ENCODE measurements at places on chromosomes 1 and 21.

GRCh38 chr21:20943561-20943997 is 54.6 kb upstream of the NCAM2 start:
- no peak for DNase-seq

GRCh38 chr1:111621050-111621449 is 1.5 kb downstream of the RAP1A start:
- no peak for DNase-seq

GRCh38 chr1:114345930-114346479 is 165.0 kb downstream of the TRIM33 start:
- no peak for DNase-seq

GRCh38 chr1:85940656-85941306 is 215.8 kb downstream of the COL24A1 start:
- no peak for DNase-seq

- DNase-seq = peak; percentile 26
Measured at GRCh38 chr1:156623946-156624813, 5.0 kb downstream of the HAPLN2 start.

- DNase-seq = no peak
Measured at GRCh38 chr1:35030756-35031446, 844 bp downstream of the ZMYM6 start.

GRCh38 chr1:229479660-229480399 is 28.3 kb downstream of the NUP133 start:
- no peak for DNase-seq

DNA sequence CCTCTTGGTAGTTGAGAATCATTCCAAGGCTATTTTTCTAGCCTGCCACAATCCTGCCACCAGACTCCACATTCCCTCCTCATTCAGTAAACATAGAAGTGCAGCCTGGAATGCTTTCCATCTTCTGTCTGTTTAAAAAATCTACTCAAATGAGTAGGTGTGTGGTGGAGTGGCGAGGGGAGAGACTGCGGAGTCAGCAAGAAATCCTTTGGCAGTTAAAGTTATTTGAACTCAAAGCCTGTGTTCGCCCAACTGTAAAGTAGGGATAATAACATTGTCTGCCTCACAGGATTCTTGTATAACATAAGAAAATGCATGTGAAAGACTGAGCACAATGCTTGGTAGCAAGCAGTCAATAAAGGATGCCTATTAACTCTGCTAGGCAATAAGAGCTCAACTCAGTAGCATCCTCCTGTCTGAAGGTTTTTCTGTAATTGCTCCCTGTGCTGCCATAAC is 22.2 kb upstream of the DPT start:
- DNase-seq = no peak

- no peak for DNase-seq
Measured at GRCh38 chr1:115088871-115089419, 358 bp downstream of the TSPAN2 start.

DNA sequence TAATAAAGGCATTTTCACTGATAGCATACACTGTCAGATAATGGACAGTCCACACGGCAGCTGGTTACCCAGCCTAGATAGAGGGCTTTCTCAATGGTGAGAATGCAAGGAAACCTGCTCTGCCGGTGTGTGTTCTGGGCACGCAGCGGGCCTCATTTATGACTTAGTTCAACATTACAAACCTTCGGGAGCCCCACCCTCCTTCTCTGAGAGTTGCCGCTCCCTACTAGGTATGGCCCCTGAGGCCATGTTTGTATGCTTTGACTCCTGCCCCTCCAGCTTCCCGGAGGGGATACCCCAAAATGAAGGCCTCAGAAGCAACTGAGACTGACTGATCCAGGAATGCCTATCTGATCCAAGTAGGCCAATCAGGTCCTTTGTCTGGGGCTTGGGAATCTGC is 17.2 kb upstream of the FABP3 start:
- no peak for DNase-seq

All from T-helper 17 cell (primary cell).